ENCODE measurements at places on chromosomes 1 and 21. TPM values are rescaled to one million over a fixed set of nuclear protein-coding genes. Genes with fewer than 3 reads are reported as not detected.

GRCh38 chr1:118113261-118113660, 71.8 kb downstream of the SPAG17 start:
- no peak for DNase-seq
- no peak overlapping the region for H3K27ac ChIP-seq
- H3K4me1 ChIP-seq: no peaks in the 10 kb centered on the region
- H3K36me3 ChIP-seq: no peaks in the 10 kb centered on the region
- H3K4me3 ChIP-seq: no peak overlapping the region
- no peaks in the 10 kb centered on the region for H3K27me3 ChIP-seq

C21orf58 gene
- 19.1 TPM for total RNA-seq

GRCh38 chr1:155073377-155074242, 5.0 kb upstream of the EFNA3 start:
- peaks cover 5% of the 10 kb centered on the region for H3K27me3 ChIP-seq
- no peak for DNase-seq
- no peak overlapping the region for H3K27ac ChIP-seq
- peaks cover 1% of the 10 kb centered on the region for H3K36me3 ChIP-seq

DNA sequence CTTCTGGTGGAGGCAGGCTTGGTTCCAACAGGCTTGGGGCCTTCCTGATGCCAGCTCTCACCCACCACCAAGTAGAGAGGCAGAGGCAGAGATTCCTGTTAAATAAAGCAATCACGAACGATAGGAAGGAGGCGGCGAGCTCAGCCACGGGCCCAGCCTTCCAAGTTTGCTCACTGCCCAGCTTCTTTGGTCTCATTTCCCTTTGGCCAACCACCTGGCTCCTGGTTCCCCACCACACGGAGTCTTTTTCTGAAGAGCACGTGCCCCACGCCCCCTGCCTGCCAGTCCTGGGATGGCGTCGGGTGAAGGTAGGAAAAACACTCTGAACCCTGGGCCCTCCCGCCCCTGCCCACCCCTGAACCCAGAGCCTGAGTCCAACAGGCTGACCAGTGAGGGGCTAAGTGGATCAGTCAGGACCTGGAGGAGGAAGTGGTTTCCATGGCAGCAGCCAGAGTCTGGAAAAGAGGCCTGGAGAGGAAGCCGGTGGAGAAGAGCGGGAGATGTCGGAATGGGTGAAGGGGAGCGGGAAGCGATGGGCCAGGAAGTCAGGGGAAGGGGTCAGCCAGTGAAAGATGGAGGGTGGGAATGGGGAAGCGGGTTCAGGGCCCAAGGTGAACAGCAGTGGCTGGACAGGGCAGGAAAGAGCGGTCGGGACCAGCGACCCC, 158.2 kb upstream of the KLHDC7A start:
- H3K4me3 ChIP-seq: no peak overlapping the region
- peaks cover 7% of the 10 kb centered on the region for H3K4me1 ChIP-seq
- H3K27me3 ChIP-seq: no peaks in the 10 kb centered on the region
- H3K27ac ChIP-seq: no peak overlapping the region

GRCh38 chr1:99571092-99571734, 74.7 kb upstream of the PALMD start:
- no peak overlapping the region for H3K27ac ChIP-seq
- no peak for DNase-seq
- no peak overlapping the region for H3K4me3 ChIP-seq
- no peaks in the 10 kb centered on the region for H3K27me3 ChIP-seq

All from H9 (cell line).